ENCODE measurements at places on chromosomes 1 and 21.

DNA sequence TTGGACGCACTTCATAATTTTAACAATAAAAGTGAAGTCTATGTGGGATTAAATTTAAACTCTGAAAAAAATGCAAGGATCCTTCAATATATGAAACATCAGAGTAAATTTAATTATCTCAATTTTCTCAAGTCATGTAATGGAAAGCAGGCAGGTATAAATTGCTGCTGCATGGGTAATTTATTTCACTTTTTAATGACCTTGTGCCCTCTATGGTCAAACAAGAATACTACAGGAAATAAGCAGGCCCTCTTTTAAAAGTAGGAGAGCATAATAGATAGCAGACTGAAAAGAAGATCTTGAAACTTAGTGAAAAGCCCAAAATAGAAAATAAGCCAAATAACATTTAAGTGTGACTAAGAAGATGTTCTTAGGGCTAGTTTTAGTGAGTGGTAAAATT is 22.9 kb downstream of the BCAS2 start:
- DNase-seq, result no peak

DNA sequence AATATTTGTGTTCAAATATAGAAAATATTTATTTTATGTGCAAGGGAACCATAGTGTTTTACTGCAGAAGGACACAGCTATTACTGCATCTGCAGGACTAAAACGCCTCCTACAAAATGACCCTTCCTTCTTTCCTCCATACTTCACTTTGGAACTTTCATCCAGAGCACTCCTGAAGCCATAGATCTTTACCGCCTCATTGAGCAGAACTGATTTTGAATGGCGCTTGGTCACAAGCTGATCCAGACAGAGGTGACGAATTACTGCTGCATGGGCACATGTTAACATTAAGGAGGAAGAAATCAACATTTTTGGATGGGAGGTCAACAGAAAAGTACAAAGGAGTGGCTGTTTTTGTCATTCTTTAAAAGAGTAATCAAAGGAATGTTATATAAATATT is 931.6 kb downstream of the NCAM2 start:
- DNase-seq, result no peak

GRCh38 chr21:45408271-45408791 is 3.4 kb downstream of the COL18A1 start:
- DNase-seq, result no peak

DNA sequence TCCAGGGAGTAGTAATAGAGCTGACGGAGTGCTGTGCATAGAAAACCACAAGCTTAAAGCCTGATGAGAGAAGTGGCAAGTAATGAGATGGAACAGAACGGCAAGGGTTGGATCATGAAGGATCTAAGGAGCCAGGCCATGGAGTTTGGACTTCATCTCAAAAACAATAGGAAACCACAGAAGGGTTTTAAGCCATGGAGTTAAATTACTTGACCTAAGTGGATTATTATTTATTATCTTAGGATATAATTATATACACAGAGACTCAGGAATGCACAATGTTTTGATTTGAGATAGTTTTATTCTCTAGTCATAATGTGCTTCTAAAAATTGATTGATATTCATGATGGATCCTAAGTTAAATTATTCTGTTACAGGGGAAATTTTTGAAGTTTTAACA is 242.4 kb downstream of the PLPP3 start:
- no peak for DNase-seq

GRCh38 chr1:45499415-45499769 is 481 bp downstream of the CCDC163 start:
- DNase-seq, result no peak

GRCh38 chr1:229951856-229952534 is 115.0 kb upstream of the GALNT2 start:
- DNase-seq, result no peak

GRCh38 chr1:193685986-193686385 is 499.6 kb upstream of the B3GALT2 start:
- no peak for DNase-seq

GRCh38 chr1:54836594-54836993 is 35.5 kb upstream of the TTC22 start:
- no peak for DNase-seq

- DNase-seq, result no peak
Observed at GRCh38 chr1:15261155-15262002, 14.4 kb downstream of the FHAD1 start.

- DNase-seq, result peak; percentile 39
Observed at GRCh38 chr1:226608699-226609505, 60.3 kb downstream of the STUM start.

DNA sequence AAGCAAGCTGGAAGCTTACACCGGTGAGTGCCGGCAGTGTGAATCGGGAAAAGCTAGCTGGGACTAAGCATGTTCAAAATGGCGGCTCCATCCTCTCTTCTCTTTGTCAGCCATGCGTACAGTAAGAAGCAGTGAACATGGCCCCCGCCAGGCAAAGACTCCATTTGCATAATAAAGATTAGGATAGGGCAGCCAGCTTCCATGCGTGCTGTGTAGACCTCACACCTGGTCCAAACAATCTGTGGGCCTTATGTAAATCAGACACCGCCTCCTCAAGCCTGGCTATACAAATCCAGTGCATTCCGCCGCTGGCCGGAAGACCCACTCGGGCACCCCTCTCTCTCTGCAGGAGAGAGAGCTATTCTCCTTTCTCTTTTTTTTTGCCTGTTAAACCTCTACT is 150.3 kb downstream of the TIAM1 start:
- no peak for DNase-seq

- DNase-seq, result peak; percentile 96
Observed at GRCh38 chr1:177984136-177984525, 14.3 kb upstream of the SEC16B start.

DNA sequence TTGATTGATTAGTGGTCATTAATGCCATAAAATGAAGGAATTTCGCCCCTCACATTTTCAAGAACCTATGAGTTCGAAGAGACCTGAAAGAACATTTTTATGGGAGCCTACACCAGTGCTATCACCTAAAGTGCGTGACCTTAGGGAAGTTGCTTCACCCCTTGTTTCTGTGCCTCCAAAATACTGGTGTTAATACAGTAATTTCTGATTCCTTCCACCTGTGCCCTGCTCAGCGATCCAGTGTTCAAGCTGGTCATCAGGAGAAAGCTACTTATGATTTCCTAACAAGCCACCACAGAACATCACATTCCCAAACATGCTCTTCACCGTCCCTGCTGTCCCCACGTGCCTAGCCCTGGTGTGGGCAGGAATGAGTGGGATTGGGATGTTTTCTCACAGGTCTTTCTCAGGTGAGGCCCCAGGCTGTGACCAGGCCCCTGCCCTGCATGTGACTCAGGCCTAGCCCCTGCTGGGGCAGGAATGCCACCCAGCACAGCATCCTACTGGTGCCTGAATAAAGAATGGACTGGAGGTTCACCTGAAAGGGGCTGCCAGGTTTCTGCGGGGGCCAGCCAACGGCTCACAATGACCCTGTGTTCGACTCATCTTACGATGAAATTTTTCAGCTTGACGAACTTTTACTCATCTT is 60.3 kb downstream of the CD247 start:
- no peak for DNase-seq

- DNase-seq, result no peak
Observed at GRCh38 chr21:33495743-33496142, 4.2 kb upstream of the DNAJC28 start.

DNA sequence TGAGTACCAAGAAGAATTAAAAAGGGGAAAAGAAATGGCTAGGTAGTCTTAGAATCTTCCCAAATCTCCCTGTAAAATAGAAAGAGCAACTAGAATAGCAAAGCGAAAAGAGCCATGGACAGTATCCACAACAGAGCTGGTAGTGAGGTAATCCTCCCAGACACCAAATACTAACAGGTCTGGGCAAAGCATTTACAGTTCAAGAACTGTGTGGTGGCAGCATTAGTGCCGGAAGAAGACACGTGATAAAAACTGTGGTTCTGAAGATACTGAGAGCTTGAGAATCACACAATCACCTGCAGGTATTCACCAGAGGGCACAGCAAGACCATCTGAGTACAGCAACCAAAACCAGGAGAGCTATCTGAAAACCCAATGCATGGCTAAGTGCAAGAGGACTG is 31.8 kb upstream of the OLIG2 start:
- no peak for DNase-seq

GRCh38 chr1:1914971-1915692 is at the start of gene CALML6:
TSS of gene CALML6 (plus strand) at chr1:1915260. CDS start at chr1:1915281, 21 bp downstream.
- DNase-seq, result no peak

DNA sequence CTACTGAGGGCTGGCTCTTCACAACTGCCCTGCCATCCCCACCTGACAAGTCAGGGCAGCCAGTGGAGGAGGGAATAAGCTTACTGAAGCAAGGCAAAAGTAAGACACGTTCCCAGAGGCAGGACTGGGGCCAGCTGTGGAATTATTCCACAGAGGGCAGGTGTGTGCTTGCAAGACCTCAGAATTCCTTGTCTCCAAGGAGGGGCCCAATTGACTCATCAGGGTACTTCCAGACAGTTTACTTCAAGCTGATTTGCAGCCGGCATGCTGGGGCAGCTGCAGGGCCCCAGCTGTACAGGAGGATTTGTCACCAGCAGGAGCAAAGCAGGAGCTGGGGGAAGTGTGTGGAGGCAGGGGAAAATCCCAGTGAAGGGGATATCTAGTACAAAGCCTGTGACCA is 167.5 kb upstream of the CAMK1G start:
- DNase-seq, result peak; percentile 68

GRCh38 chr1:170732252-170732588 is 68.3 kb downstream of the PRRX1 start:
- peak; percentile 72 for DNase-seq

GRCh38 chr1:145956781-145957442 is 905 bp downstream of the LIX1L start:
- DNase-seq, result peak; percentile 47

GRCh38 chr1:161768986-161769672 is 3.0 kb downstream of the ATF6 start:
- DNase-seq, result no peak

DNA sequence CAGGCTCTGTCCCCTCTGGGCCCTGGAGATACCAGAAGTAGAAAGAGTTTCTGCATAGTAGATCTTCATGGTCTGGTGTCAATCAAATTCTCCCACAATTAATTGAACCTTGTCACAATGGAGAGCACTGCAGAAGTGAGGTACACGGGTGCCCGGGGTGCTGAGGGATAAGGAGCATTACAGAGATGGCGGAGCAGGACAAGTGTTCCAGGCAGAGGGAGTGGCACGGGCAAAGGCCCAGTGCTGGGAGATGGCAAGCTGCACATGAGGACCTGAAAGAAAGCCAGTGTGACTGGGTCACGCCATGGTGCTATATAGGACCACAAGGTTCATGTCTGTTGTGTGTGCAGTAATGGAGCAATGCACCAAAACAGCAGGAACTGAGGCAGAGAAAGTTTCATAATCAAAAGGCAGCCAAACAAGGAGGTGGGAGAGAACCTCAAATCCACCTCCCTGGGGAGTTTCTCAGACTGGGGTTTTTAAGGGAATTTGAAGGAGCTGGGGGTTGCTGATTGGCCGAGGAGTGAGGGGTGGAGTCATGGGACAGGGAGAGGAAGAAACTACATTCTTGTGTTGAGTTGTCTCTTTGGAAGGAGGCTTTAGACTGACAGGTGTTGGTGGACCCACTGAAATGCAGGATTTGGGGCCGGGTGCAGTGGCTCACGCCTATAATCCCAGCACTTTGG is 27.7 kb downstream of the ACOT11 start:
- no peak for DNase-seq

DNA sequence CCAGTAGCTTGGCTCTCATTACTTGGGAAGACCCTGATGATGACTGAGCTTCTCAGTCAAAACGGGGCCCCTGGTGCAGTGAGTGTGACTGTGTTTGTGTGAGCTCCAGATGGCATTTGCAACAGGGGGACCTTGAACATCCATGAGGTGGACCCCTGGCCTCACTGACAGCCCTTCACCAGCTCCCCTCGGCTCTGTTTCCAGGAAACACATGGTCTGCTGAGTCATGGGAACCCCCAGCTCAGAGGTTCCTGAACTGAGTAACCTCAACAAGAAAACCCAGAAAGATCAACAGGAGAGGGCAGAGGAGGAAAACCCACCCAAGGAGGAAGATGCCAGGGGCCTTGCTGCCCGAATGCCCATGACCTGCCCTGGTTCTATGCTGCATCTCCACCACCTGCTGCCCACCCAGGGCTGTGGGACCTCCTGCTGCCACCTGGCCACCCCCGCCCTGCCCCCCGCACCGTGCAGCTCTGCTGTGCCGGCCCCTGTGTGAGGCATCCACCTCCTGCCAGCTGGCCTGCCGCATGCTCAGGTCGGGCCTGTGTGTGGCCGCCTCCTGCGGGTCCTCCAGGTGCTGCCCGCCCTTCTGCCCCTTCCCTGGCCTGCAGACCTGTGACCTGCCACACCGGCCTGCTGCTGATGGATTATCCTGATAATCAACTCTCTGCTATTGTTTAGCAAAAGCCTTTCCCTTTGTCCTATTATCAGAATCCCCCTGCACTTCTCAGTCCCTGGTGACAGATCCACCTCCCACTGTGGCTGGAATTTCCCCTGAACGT is 4.2 kb upstream of the KRTAP12-1 start:
- DNase-seq, result no peak

GRCh38 chr1:220527279-220527907 is 543 bp upstream of the MARK1 start:
- peak; percentile 6 for DNase-seq

DNA sequence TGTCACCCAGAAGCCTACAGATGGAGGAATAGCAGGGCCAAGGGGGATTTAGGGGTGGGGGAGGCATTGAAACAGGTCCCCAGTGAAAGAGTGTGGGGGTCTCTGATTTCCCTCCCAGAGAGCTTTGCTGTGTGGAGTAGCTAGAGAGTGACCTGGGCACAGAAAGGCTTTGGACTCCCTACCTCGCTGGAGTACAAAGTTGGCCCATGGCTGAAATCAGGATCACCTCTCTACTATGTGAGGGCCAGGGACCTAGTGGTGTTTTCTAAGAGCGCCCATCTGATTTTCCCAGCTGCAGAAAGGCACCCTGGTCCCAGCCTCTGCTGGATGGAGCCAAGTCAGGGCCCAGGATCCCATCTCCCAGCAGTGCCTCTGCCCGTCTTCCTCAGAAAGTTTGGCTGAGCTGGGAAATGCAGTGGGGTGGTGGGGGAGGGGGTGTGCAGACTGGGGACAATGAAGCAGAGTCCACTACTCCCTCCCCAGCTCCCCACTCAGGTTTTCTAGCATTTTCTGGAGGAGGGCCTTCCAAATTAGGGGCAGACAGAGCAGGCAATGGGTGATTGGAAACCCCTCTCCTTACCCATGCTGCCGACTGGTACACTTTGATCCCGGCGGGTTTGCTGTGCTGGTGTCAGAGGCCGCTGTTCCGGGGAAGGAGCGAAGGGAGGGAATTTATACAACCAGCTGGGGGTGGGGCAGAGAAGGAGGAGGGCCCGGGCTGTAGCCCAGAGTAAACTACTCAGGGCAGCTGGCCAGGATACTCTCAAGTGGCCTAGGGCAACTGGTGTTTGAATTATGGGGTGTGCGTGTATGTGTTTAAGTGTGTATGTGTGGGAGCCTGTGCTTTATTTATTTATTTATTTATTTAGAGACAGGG is at the start of gene SELENBP1:
TSS of gene SELENBP1 (minus strand) at position 648 of the 877 bp plus-strand sequence. CDS start at position 584, 64 bp downstream.
- DNase-seq, result peak; percentile 56

GRCh38 chr1:31936278-31936980 is 1.7 kb downstream of the PTP4A2 start:
- no peak for DNase-seq

GRCh38 chr1:14267991-14268390 is 330.5 kb upstream of the KAZN start:
- DNase-seq, result no peak

GRCh38 chr1:54581621-54582035 is 33.6 kb downstream of the ACOT11 start:
- DNase-seq, result peak; percentile 40

Data from fibroblast of skin of abdomen (primary cell).